ENCODE measurements at places on chromosomes 13 and 19. TPM values are rescaled to one million over a fixed set of nuclear protein-coding genes. Genes with fewer than 3 reads are reported as not detected.

Gene ATP8A2
- 0.12 TPM for total RNA-seq

Gene CKAP2
- total RNA-seq: 1.4 TPM

Gene GJB2
- 3.1 TPM for total RNA-seq

DNA sequence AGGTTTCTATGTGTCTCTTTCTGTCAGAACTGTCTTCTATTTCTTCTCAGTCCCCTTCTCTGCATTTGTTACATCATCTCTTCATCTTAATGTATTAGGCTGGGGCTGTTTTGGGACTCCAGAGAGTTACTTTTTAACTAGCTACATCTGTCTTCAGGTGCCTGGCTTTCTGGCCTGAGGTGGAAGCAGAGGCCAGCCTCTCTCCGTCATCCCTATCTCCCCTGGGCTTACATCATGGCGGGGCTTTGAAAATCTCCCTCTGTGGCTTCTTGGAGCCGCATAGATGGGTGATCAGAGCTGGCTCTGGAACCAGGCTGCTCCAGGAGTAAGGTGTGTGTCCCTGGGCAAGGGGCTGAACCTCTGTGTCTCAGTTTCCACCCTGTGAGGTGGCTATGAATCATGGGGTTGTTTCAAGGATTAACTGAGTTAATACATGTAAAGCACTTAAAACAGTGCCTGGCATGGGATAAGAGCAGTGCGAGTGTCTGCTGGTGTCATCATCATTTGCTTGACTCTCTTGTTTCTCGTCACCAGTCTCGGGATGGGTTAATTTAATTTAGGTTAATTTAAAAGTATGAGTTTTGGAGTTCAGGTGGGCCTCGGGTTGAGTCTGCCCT, 2.0 kb downstream of the EPN1 start:
- no peak for DNase-seq

DNA sequence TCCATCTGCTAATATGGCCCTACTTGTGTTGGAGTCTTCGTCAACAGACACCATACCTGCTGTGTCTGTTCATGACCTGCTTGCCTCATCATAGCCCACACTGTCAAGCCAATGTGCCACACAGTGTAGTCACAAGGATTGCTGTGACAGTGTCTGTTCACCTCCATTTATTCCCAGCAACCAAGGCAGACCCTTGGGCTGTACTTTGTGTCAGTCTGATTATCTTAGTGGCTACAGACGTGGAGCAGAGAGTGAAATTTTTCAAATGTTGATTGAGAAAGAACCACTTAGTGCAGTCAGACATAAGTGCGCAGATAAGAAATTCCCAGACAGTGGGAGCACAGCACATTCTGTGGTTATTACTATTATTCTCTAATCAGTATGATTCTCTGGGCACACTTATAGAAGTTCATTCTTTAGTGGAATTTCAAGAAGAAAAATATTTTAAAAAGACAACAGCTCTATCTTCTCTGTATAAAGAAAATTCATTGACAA, 184.6 kb downstream of the GPC6 start:
- DNase-seq: no peak

DNA sequence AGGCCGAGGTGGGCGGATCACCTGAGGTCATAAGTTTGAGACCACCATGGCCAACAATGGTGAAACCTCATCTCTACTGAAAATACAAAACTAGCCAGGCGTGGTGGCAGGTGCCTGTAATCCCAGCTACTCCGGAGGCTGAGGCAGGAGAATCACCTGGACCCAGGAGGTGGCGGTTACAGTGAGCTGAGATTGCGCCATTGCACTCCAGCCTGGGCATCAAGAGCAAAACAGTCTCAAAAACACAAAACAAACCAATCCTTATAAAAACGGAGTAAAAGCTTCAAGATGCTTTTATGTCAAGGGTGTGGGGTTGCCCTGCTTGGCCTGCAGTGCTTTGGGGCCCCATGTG, 7.2 kb downstream of the ACP4 start:
- DNase-seq: no peak

- DNase-seq: no peak
Observed at GRCh38 chr13:32471187-32471922, 43.4 kb upstream of the N4BP2L1 start.

DNA sequence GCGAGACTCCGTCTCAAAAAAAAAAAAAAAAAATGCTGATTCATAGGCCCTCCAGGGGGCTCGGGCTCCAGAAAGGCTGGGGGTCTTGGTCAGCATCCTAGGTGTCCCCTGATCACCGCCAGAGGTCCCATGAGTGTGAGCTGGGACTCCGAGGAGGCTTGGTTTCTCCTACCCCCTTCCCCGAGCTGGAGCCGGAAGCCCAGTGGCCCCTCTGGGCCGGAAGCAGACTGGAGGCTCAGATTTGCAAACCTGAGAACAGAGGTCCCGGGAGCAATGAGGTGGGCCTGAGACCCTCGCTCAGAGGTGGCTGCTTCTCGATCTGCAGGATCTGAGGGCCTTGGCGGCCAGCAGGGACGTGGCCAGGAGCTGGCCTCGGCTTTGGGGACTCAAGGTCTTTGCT, 41.5 kb downstream of the EFNA2 start:
- DNase-seq: no peak
